Fibroblast of the aortic adventitia (primary cell): ENCODE measurements at places on chromosomes 7 and 10. TPM values are rescaled to one million over a fixed set of nuclear protein-coding genes. Genes with fewer than 3 reads are reported as not detected.

SYT15B gene
- 0.16 TPM in 1 of 2 replicates, not detected in the other for total RNA-seq

GNAT3 gene
- not detected in 2 replicates for total RNA-seq

HSPB1 gene
- 91.8 and 128 TPM in 2 replicates for total RNA-seq

SLC18A3 gene
- total RNA-seq = not detected in 2 replicates

FOXI2 gene
- not detected in 2 replicates for total RNA-seq

RBAK gene
- 9.1 and 10.2 TPM in 2 replicates for total RNA-seq

OLAH gene
- not detected in 2 replicates for total RNA-seq

LIPM gene
- 0.82 TPM in 1 of 2 replicates, not detected in the other for total RNA-seq

VAX1 gene
- not detected in 2 replicates for total RNA-seq

UPK3B gene
- total RNA-seq = 0.16 and 0.18 TPM in 2 replicates

UCMA gene
- not detected in 2 replicates for total RNA-seq
